ENCODE measurements at places on chromosomes 11 and 22.

DNA sequence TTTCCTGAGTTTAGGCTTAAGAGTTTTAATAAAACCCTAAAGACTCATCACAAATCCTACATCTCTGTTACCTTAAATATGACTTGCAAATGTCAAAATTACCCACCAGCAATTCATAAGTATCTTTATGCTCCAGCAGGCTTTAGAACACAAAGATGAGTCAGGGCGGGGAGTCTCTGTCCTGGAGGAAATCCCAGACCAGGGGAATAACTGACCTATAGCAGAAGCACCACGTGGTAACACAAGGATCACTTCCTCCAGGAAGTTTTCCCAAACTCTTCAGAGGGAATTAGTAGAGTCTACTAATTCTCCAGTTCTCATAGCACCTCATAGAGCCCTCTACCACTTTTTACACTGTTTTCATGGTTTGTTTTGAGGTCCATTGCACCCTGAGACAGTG, 217.0 kb downstream of the NAV2 start:
- no peak for DNase-seq

- no peak for DNase-seq
These were observed 66.0 kb downstream of the GRK3 start for GRCh38 chr22:25630447-25630846.

- DNase-seq: no peak
These were observed 126.8 kb upstream of the RAG2 start for GRCh38 chr11:36724742-36725385.

DNA sequence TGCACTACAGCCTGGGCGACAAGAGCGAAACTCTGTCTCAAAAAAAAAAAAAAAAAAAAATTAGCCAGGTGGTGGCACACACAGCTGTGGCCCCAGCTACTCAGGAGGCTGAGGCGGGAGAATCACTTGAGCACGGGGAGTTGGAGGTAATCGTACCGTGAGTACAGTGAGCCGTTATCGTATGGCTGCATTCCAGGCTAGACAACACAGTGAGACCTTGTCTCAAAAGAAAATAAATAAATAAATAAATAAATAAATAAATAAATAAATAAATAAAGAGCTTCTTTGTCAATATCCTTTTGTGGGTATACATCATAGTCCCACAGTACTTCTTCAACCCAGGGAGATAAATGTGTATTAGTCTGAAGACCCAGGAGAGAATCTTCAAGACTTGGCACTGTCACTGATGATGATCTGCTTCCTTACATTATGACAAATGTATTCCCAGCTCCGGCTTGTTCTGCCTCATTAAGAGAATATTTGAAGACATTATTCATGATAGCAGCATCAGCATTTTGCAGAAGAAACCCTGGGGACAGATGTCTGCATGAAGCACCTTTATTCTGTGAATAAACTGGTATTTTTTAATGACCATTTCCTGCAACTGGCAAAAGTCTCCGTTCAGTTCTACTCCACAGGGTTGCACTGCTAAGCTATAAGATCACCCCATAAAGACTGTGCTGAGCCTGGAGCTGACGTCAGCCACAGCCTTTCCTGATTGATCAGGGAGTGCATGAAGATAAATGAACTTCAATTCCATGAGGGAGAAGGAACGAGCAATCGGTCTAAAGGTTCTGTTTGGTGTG, 1.6 kb upstream of the ACY3 start:
- DNase-seq: no peak

DNA sequence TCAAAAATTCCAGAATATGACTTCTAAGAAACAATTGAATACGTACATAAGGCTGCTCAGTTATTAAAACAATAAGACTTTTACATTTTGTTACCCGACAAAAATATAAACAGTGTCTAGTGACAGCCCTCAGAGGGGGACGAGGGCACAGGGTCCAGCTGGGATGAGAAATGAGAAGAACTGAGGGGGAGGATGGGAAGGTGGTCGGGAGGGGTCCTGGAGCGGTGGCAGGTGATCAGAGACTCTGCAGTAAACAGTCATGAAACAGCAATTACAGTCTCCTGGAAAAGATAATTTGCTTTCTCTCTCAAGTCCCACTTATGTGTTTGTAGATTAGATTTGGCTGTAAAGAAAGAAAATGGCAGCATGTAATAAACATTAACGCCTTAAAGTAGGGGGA, 56.0 kb downstream of the PACSIN2 start:
- DNase-seq: no peak

DNA sequence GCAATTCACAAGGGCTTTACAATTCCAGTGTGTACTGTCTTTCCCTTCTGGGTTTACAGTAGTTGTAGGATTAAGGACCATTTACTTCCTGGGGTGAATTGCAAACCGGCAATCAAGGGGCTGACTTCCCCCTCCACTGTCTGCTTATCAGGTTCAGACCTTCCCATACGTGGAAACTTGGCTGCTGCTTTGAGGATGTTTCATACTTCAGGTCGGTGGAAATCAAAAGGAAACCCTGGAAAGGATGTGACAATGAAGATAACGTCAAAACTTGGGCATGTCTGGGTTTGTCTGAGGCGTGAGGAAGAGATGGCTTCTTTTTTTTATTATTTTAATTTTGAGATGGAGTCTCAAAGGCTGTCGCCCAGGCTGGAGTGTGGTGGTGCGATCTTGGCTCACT, 2.1 kb upstream of the RTCB start:
- no peak for DNase-seq

GRCh38 chr11:74641905-74642304, 49.5 kb downstream of the POLD3 start:
- DNase-seq: no peak

DNA sequence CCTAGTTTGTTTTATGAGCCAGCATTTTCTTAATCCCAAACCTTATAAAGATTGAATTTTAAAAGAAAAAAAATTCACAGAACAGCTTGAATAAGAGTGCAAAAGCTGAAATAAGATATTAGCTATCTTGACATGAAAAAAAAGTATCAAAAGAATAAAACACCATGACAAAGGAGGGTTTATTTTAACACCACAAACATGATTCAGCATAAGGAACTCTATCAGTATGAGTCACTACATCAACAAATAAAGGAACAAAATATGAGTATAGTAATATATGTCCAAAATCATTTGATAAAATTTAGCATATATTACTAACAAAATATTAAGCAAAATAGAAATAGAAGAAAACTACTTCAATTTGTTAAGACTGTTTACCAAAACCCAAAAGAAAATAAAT, 9.6 kb upstream of the LMO1 start:
- DNase-seq: no peak

- no peak for DNase-seq
These were observed 1.4 kb downstream of the ARVCF start for GRCh38 chr22:20015187-20015625.
